ENCODE measurements at places on chromosomes 12 and 14.

DNA sequence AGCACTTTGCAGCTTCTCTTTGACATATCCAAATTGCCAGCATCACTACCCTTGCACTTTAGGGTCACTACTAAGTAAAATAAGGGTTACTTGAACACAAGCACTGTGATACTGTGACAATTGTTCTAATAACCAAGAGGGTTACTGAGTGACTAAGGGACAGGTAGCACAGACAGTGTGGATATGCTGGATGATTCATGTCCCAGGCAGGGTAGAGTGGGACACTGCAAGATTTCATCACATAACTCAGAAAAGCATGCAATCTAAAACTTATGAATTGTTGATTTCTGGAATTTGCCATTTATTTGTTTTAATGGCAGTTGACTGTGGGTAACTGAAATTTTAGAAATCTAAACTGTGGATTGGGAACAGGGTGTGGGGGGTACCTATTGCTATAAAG is 218.8 kb downstream of the KITLG start:
- DNase-seq, result no peak

DNA sequence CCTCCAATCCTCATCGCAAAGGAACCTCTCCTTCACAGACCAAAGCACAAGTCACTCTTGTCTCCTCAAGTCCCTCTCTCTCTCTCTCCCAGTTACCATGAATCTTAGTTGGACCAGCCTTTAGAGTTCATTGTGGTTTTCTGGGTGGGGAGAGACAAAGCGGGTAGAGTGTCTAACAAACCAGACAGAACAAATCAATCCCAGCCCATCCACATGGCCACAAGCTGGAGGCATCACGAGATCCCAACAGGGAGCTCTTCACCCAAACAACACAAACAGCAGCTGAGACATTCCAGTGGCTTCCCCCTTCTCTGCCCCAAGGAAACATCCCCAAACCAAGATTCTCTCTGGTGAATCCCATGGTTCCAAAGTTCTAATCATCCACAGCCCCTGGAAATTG is 22.4 kb downstream of the ACTN1 start:
- DNase-seq, result no peak

DNA sequence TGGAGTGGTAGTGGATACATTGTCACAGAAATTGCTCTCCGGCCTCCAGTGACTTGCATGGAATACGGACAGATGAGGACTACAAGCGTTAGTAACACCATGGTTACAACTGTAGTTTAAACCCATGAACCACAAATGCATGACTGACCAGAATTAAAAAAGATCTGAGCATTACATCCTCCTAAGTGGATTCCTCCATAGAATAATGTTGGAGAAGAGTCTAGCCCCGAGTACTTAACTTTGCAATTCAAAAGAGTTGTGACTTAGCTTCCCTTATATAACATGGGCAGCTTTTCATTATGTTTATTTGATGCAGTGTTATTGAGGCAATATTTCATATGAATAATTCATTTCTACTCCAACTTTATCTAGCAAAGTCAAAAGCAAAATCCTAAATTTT is 457.2 kb upstream of the TMPO start:
- no peak for DNase-seq

GRCh38 chr12:40325349-40325960 is 100.7 kb downstream of the LRRK2 start:
- DNase-seq, result no peak

DNA sequence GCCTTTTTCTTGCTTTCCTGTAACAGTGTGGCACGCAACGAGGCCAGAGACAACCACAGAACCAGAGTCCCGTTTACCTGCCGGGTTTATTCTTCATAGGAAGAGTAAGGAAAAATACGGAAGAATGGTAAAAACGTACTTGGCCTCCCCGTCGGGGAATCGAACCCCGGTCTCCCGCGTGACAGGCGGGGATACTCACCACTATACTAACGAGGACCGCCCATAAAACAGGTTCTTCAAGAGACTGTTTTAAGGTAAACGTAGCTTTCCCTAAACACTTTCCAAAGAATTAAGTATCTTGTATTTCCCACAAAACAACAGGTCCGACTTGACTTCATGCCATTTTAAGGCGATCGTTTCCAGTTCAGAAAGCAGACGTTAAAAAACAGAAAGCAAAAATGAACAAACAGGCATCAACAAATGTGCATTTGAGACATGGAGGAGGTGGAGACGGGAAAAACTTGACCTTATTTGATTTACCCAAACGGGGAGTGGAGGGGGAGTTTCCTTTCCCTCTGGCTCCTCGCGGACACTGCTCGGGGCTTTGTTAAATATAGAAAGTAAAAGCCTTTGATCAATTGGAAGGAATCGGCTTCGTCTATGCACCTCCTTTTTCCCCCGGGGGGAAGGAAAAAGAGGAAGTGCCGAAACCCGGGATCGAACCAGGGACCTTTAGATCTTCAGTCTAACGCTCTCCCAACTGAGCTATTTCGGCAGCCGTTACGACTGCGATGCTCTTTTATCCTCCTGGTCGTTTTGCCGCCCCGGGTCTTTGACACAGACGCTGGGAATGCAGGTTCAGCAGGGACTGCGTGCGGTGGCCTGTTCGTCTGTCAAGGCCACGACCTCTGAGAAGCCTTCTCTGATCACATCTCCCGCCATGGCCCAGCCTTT is 13.0 kb upstream of the UBC start:
- DNase-seq, result peak; percentile 91

- DNase-seq, result no peak
These were observed 1.4 kb downstream of the SYT10 start for GRCh38 chr12:33438025-33438772.

- no peak for DNase-seq
These were observed 24.4 kb downstream of the DHRS2 start for GRCh38 chr14:23660290-23661226.

- no peak for DNase-seq
These were observed 97.6 kb downstream of the GCH1 start for GRCh38 chr14:54805070-54805444.

- DNase-seq, result no peak
These were observed 20.0 kb upstream of the KDM2B start for GRCh38 chr12:121600702-121601336.

- peak; percentile 15 for DNase-seq
These were observed 63.8 kb downstream of the FBXO33 start for GRCh38 chr14:39368261-39368959.

- DNase-seq, result no peak
These were observed 24.7 kb upstream of the GPR132 start for GRCh38 chr14:105089746-105090492.

DNA sequence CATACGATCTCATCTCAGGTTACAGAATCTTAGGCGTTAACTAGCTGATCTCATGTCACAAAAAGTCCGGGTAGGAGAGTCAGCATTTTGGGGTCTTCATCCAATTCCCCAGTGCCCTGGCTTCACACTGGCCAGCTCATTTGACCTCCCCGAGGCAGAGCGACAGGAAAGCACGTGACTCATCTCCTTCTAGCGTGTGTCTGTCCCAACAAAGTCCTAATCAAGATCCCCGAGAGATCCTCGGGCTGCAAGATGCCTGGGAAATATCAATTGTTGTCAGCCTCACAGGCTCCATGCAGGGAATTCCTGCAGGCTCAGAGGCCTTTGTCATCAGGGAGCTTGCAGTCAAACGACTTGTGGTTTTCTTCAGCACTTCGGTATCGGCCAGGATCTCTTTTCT is 57.5 kb downstream of the ZNF664 start:
- DNase-seq, result no peak

GRCh38 chr12:104183443-104183842 is 32.1 kb upstream of the TXNRD1 start:
- no peak for DNase-seq

DNA sequence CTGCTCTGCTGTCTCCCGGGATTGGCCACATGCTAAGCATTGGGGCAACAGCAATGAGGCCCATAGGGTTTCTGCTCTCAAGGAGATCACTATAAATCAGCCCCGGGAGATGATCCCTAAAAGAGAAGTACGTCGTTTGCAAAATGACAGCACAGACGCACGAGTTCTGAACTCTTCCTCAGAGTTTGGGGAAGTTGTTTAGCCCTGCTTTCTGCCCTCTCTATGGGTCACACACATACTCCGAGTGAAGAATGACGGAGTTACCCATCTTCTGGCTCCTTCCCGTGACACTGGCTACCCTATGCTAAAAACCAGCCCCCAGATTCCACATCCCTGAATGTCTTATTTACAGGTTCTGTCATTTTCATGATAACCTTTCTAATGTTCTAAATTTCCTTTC is 258.0 kb upstream of the PLEKHG7 start:
- DNase-seq, result no peak

GRCh38 chr14:27372771-27373170 is 774.9 kb upstream of the NOVA1 start:
- DNase-seq, result no peak

DNA sequence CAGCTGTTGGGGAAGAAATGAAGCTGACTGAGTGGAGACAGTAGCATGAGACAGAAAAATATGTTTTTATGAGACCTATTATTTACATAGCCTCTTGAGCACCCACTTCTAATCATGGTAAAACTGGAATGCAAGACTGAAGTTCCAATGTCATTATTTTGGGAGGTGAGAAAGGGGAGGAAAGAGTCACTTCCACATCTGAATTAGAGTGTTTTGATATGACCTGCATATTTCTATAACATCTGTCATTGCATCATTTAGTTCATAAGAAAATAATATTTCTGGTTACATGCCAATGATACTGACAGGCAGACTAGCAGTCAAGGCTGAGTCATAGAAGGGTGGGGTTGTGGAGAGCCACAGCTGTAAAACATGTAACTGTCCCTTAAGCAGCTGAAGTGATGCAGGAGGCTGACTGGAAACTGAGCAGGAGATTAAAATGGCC is 26.7 kb downstream of the NTN4 start:
- DNase-seq, result no peak

- DNase-seq, result no peak
These were observed 114.5 kb downstream of the PTPRR start for GRCh38 chr12:70806043-70806442.

DNA sequence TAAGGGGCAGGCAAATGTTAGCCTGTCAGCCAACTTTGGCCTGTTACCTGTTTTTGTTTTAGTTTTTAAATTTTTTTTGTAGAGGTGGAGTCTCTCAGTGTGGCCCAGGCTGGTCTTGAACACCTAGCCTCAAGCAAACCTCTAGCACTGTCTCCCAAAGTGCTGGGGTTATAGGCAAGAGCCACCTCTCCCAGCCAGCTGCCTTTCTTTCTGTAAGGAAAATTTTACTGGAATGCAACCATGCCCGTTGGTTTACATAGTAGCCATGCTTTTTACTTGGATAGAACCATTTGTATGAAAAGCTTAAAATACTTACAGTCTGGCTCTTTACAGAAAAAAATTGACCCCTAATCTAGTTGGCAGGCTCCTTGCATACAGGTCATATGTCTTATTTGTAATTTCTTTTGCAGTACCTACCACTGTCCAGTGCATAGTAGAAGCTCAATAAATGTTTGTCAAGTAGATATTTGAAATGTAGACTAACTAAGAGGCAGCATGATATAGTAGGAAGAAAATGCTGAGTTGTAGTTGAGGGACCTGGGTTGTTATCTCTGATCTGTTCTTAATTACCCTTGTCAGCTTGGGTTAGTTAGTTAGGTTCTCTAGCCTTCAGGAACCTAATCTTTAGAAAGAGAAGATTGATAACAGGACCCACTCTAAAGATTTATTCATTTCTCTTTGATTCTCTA is 4.7 kb downstream of the MDM2 start:
- DNase-seq, result no peak

DNA sequence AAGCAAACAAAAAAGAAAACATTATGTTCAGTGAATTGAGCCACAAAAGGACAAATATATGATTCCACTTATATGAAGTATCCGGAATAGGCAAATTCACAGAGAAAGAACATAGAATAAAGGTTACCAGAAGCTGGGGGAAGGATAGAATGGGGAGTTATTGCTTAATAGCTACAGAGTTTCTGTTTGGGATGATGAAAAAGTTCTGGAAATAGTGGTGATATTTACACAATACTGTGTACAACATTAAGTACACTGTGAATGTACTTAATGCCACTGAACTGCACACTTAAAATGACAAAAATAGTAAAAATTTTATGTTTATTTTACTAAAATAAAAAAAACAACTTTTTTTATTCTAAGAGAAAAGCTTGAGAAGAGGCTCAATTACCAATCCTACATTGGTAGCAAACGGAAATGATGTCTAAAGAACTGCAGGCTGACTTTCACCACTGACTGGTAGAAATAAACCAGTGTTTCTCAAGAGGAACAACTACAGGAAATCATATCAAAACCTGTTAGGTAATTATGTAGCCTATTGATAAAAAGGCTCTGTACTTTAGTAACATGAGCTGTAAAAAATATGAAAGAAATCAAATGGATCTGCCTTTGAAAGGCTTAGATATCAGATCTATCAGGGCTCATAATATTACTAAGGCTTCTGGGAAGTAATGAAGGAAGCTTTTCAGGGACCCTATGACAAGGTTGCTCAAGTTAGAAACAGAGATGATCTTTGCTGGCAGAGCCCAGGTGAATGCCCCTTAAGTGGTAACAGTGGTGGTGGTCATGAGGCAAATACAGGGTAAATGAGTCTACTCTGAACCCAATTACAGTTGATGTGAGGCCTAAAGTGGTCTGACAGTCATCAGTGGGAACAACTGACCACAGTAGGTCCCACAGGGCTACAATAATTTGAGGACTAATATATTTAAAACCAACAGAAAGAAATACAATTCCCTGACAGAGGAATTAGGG is 41.3 kb downstream of the BAZ1A start:
- DNase-seq, result no peak

DNA sequence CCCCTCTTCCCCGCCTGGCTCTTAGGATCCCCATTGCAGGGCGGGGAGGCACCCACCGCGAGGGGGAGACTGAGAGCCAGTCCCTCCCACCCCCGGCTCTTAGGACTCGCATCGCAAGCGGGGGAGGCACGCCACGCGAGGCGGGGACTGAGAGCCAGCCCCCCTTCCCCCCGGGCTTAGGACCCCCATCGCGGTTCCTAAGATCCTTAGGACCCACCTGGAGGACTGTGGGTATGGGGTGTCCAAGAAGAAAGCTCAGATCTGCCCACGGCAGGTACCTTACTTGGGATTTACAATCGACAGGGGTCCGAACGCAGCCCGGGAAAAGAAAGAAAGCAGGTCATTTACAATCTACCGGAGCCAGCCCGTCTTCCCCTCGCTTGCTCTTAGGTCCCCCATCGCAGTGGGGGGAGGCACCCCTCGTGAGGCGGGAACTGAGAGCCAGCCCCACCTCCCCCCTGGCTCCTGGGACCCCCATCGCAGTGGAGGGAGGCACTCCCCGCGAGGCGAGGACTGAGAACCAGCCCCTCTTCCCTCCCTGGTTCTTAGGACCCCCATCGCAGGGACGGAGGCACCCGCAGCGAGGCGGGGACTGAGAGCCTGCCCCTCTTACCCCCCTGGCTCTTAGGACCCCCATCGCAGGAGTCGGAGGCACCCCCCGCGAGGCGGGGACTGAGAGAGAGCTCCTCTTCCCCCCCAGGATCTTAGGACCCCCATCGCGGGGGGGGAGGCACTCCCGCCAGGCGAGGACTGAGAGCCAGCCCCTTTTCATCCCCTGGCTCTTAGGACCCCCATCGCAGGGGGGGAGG is 43.7 kb downstream of the DDX11 start:
- DNase-seq, result peak; percentile 70

All from stimulated activated CD4-positive, alpha-beta T cell treated with anti-CD3 and anti-CD28 coated beads, Interleukin-4, amount 100 ng/mL, for 1 hour (primary cell).